ENCODE measurements at places on chromosomes 7 and 10.

GRCh38 chr10:132417957-132418441 lies 21.0 kb downstream of the PWWP2B start:
- no peak for DNase-seq

DNA sequence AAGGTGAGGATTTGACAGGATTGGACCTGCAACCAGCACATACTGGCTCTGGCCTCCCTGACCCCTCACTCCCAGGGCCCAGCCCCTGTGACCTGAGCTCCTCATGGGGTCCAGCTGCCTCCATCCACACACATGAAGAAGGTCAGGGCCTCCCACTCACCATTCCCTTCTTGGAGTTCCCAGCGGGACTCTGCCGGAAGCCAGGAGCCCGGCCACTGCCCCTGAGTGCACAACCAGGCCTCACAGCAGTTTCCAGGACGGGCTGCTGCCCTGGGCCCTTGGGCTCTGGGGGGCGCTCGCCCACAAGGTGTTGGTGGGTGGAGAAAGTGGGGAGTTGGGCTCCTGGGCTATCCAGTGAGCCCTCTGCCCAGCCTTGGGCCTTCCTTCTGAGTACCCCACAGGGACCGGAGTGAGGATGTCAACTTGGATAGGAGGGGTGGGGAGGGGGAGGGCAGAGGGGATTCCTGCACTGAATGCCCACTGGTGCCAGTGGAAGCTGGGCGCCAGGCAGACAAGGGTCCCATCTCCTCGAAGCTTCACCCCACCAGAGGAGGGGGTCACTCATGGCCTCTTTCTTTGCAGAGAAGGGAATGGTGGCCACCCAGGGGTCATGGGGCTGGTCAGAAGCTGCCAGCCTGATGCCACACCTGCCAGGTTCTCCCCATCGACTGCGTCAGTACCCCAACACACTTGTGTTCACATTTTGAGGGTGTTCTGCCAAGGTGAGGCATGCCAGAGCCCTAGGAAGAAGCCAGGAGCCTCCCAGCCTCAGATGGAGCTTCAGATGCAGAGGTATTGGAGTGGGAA lies 115.3 kb downstream of the PTPN20 start:
- no peak for DNase-seq

DNA sequence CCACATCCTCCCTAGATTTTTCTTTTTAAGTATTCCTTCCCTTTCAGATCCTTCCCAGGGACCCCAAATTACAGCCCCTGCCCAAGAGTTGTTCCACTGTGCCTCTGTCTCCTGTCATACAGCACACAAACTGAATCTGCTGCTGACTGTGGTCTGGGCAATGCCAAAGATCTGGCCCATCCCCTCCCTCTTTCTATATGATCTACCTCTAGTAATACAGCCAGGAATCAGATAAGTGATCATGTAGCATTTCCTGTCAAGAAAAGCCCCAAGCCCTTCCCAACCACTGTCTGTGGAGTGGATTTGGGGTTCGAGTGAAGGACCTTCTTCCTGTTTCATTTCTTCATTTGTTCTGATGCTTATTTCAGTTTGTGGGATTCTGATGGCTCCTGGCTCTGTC lies 6.7 kb downstream of the STX1A start:
- DNase-seq = no peak

DNA sequence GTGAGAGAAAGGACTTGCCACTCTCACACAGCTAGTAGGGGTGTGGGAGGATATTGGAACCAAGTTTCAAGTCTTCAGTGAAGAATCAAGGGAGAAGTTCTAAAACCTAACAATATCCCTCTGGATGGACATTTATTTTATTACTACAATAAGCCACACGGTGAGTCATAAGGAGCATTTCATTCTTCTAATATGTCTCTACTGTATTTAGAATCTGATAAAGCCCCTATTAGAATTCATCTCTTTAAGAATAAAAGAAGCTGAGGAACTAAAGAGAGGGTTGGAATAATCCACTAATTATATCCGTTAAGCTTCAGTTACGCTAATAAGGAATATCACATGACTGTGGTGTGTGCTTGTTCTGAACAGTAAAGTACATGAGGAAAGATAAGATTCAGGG lies 40.9 kb upstream of the ATRNL1 start:
- no peak for DNase-seq

- DNase-seq = no peak
Observed at GRCh38 chr10:16481052-16481728, 40.5 kb downstream of the C1QL3 start.

- peak; percentile 10 for DNase-seq
Observed at GRCh38 chr10:59830601-59831259, 75.6 kb downstream of the CCDC6 start.

Data from T-helper 1 cell (primary cell).